ENCODE measurements at places on chromosomes 5 and 9.
A peak's percentile ranks its signal among the peaks of the same experiment; 100 is the strongest.

DNA sequence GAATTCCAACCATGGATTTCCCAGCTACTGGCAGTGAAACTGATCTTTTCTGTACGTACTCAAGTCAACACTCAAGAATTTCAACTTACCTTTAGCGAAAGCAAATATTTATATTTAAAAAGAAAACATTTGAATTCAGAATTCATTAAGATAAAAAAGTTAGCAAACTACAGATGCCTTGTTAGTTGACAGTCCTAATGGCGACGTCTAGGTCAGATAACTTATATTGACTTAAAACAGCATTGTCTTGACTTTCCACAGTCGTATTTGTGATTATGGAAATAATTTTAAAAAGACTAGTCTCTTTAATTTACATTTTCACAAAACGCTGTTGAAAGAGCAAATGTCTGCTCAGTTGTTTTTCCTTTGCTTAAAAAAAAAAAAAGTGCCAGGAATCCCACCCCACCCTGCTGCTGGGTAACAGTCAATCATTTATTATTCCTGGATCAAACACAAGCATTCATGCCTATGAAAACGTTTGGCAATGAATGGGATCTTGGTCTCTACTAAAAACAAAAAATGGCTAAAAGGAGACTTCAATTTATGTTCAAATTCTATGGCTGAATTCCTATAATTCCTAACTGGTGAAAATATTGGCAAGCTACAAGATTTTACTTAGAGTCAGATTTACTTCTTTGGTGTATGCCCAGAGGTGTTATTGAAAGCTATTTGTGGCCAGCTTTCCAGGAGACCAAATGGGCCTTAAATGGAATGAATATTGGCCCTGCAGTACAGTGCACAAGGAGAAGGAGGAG, 22.0 kb downstream of the OR2S2 start:
- DNase-seq, result peak; percentile 35

DNA sequence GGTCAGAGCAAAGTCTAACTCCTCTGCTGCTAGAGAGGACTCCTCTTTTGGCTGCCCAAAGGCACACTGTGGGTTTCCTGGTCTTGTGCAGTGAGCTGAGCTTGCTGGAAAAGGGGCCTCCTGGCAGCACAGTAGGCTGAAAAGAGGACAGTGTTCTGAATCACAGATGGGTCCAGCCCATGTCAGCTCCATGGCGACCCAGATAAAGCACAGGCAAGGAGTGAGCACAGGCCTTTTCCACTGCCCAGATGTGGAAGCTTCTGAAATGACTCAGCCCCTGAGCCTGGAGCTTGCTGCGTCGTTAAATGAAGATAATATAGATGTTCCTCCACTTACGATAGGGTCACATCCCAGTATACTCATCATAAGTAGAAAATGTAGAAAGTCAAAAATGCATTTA, 8.1 kb downstream of the CCDC180 start:
- no peak for DNase-seq

GRCh38 chr9:122307925-122308324, 43.2 kb downstream of the MRRF start:
- DNase-seq, result no peak

- DNase-seq, result no peak
Observed at GRCh38 chr9:14365670-14366069, 51.7 kb upstream of the NFIB start.

DNA sequence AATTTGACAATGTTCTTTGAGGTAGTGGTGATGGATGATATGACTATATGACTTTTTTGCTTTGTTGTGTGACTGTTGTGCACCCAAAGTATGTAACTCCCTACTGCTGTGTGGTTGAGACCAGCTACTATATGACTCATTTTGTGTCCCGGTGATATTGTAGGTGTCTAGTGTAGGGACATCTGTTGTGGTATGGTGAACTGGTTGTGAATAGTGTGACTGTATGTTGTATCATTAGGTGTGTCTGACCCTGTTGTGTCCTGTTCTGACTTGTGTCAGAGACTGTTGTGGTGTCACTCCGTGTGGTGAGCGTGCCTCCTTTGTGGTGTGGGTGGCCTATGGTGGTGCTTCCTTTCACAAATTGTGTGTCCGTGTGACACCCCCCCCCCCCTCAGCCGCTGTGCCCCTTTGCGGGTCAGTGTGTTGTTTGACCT, 11.2 kb upstream of the CXXC5 start:
- DNase-seq, result no peak

GRCh38 chr9:31389075-31389474, 995.4 kb upstream of the ACO1 start:
- DNase-seq, result no peak

GRCh38 chr5:135269199-135269598, 129.8 kb downstream of the MACROH2A1 start:
- DNase-seq, result no peak

DNA sequence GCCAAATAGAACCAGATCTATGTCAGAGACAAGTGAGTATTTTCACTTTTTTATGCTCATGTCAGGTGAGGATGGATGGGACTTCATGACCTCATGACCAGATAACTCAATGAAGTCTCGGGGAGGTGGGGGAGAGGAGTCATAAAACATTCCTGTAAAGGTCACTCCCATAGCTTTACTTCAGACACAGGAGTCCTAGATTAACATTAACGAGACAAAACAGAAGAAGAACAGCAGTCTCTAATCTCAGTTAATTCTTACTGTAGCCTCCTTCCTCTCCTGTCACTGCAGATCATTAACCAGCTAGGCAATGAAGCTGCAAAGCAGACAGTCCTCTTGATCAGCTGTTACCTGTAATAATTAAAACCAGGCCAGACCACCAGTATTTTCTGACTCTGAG, 11.2 kb downstream of the CRHBP start:
- DNase-seq, result no peak

DNA sequence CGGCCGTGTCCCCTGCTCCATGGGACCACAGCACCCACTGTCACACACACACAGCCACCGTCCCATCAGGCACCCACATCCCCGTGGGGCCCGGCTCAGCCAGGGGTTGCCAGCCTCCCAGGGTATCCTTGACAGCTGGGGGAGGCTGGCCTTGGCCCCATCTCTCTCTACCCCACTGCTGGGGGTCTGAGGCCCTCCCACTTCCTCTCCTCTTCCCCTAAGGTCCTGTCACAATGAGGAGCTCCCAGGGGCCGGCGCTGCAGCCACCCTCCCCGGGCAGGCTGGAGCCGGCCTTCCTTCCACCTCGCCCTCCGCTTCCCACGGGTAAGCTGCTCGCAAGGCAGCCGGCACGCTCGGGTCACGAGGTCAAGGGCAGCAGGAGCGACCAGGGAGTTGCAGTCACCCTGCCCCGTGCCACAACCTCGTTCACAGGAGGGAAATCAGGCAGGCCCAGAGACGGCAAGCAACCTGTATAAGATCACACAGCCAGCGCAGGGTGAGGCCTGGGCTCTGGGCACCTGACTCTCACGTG, 38.6 kb upstream of the NOTCH1 start:
- no peak for DNase-seq

DNA sequence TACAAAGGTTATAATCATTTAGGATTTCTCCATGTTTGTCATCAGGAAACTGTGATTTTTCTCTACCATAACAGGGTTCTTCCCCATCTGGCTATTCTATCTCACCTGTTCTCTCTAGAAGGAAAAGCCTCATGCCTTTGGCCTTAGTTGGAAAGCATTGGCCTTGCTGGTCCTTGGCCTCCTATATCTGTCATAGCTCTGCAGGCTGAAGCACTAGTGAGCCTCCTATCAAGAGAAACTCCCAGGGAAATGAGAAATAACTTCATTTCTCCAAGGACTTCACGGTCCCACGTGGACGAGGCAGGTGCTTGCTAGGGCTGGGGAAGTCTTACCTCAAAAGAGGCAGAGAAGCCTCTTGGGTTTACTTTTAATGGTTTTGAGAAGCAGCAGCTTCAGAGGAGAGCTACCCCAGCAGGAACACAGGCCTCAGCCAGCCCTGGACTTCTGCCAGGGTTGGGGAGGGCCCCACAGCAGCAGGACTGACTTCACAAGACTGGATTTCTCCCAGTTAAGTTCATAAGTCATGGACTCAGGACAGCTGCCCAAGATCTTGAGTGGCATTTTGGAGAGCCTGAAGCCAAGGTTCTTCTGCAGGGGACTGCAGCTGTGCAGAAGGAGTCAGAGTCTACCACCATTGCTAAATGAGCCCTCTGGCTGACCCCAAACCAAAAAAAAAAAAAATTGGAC, 15.8 kb upstream of the PSAT1 start:
- peak; percentile 99 for DNase-seq

DNA sequence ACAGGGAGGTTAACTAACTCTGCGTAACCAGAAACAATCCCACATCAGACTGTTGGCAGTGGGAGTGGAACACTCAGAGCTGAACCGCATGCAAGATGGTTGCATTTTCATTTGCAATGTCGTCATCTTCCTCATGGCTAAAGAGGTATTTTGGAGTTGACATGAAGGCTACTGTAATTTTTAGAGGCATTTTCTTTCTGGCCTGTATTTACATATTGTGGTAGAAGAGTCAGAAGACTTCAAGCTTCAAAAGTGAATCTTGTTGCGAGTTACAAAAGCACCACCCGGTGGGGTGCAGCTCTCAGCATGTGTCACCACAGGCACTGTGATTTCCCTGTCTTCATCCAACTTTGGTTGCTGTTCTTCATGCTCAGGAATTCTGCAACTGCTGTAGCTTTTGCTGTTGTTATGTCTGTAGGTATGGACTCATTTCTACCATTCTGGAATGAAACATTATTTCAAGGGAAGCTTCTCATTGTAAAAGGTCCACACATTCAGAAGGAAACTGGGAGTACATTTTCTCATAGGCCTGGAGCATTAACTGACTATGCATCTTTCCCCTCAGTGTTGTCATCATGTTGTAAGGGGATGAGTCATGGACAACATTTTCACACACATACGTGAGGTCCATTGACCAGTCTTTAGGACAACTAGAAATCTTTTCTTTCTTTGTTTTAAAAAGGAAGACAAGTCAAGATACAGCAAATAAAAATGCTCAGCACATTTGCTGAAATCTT, 35.4 kb upstream of the GDNF start:
- no peak for DNase-seq

DNA sequence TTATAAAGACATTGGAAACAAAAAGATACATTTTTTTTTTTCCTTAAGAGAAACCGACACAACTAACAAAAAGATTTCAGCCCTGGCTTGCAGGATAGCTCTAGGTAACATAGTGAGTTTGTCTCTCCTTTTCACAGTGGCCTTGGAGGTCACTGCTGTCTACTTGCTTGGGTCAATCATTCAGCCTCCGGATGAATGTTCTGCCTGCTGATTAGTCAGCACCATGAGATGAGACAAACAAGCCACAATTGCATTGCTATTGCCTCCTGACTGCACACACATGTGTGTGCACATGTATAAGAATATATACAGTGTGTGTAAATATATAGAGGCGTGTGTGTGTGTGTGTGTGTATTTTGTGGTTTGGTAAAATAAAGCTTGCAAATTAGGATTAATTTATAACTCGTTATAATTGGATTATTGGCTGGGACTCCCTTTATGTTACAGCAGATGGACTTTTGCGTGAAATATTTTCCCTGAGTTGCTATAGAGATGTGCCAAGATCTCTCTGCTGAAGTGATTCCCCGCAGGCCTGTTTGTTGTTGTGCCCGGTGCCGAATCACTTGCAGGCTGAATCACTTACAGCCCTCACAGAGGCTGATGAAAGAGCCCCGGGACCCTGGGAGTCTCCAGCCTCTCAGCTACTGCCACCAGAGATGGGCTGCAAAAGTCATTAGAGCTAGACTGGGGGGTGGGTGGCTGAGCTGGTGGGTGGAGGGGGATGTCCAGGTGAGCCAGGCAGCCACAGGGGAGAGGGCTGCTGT, 161.2 kb downstream of the FGF18 start:
- peak; percentile 77 for DNase-seq
